ENCODE measurements at places on chromosomes 2 and 18.

- DNase-seq = no peak
These were observed 8.1 kb upstream of the GAREM1 start for GRCh38 chr18:32478807-32479206.

DNA sequence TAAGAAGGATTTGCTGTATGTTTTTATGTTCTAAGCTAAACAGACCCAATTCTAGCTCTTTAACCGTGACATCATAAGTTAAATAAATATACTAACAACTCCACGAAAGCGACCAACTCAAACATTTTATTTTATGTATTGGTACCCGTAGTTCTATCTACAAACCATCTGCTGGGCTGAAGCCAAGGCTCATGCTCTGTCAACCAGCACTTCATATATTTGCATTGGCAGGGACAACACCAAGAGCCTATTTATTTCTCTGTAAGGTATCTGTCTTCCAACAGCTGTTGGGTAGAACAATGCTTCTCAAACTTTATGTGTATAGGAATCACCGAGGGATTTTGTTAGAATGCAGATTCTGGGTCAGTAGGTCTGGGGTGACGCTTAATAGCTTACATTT, 64.5 kb downstream of the PID1 start:
- DNase-seq = peak; percentile 43

- DNase-seq = no peak
These were observed 126.1 kb downstream of the TCF4 start for GRCh38 chr18:55461848-55462247.

DNA sequence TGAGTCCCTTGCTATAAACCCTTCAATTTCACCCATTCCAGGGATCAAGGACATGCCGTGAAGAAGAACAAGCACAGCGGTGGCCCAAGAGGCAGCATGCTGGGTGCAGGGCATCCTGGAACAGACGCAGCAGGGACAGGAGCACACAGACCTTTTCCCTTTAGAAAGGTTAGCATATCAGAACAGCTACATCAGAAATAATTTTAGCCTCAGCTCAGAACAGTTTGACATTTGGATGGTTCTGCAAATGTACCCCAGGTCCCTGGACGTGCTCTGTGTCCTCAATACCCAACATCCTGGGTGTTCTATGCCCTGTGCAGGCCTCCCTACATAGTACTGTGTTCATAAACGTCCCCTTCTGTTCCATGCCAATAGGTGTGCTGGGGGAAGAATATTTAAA, 80.4 kb downstream of the MYOM1 start:
- no peak for DNase-seq

GRCh38 chr2:177909962-177910361, 162.6 kb downstream of the PDE11A start:
- no peak for DNase-seq

GRCh38 chr2:162746310-162746709, 92.3 kb downstream of the KCNH7 start:
- no peak for DNase-seq

DNA sequence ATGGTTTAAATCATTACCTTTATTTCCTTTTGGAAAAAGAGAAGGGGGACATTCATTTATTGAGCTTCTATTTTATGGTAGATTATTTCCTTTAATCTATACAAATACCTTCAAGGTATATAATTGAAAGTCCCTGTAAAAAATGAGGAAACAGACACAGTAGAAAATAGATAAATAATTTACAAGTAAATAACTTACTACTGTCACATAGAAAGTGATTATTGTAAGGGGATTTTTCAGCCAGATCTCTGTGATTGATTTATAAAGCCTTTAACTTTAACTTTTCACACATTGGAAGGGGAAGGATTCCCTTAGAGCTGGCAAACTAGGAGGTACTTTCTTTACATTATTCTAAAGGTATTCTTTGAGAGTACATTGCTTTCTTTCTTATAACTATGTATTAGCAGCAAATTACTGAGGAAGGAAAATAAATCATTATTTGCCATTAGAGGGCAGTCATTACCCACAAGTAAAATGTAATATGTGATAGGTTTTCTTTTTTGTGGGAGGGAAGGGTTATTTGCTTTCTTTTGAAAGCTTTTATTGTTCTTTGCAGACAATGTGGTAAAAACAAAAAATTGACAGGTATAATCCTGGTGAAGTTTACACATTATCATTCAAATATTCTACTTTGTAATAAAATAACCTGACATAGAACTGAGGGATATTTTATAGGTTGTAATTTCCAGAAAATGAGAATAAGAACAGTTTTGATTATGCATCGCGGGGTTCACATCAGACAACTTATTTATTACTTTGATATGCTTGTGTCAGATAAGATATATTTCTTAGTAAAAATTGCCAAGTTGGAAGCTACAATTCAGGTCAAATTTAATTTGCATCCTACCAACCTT, 24.8 kb upstream of the RPE start:
- DNase-seq = peak; percentile 7

GRCh38 chr2:139403948-139404347, 623.8 kb upstream of the NXPH2 start:
- DNase-seq = no peak

GRCh38 chr18:31741097-31741735, 19.5 kb downstream of the SLC25A52 start:
- peak; percentile 2 for DNase-seq

DNA sequence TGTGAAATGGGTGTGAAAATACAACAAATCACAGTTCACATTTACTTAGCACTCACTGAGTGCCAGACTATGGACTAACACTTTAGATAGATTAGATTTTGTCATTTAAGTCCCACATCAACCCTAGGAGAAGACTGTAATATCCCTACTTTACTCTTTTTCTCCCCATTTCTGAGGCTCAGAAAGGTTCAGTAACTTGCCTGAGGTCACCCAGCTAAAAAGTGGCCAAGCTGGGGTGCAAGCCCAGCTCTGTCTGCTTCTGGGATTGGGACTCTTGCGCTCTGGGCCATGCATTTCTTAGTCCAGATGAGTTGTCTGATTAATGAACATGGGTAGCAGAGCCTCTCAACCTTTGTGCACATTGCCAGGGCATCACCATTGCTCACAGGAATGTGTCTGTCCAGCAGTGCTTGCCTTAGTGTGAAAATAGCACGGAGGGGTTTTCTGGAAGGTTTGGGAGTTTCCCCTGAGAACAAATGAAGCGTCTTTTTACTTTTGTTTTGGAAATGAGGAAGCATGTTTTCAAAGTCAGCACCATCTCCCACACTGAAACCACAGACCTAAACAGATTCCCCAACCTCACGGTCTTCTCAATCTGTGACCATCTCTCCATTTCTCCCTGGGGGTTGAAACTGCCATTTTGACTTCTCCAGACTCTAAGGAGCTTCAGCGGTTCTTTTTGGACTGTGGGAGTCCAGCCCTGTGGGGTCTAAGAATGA, 31.9 kb downstream of the NRP2 start:
- no peak for DNase-seq

DNA sequence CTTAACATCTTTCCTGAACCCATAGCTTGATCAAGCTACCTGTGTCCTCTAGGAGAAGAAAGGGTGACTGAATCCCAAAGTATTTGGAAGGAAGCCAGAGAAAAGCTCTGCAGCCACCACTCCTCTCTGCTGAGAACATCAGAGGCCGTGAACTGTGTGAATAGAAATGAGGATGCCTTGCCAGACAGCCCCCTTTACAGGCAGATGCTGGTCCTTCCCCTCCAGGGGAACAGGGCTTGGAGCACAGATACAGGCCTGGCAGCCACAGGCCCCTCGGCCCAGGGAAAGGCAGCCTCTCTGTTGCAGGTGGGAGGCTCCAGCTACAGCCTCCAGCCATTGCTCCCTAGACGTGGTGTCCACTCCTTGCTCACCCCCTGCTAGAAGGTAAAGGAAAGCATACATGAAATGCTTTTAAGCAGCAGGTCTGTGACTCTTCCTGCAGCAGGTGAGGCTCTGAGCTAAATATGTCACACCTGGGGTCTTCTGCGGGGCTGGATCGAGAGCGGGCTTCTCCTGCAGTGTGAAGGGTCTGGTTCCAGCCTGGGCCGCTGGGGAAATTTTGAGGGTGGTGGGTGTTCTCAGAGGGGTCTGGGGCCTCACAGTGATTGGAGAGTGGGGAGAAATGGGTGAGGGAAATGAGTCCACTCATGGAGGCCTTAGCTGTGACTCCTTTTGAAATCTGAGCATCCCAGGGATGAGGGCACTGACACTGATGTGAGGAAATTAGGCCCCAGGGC, 234.0 kb downstream of the KLHL29 start:
- DNase-seq = no peak

- DNase-seq = no peak
These were observed 243.9 kb upstream of the TANK start for GRCh38 chr2:160916300-160916699.

DNA sequence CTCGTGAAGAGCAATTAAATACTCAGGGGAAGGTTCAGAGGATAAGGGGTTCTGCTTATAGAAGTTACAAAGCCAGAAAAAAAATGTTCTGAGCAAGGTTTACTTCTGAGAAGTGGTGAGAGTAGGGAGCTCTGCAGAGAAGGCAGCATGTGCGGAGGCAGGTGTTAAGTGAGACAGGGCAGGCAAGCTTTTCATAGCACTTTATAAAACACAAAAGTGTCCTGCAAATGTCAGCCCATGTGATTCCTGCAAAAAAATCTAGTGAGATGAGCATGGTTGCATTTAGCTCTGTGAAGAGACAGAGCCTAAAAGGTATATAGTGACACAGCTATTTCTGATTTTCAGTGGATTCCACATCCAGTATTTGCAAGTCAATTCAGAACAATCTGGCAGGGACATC, 223.8 kb upstream of the SYT4 start:
- DNase-seq = no peak

DNA sequence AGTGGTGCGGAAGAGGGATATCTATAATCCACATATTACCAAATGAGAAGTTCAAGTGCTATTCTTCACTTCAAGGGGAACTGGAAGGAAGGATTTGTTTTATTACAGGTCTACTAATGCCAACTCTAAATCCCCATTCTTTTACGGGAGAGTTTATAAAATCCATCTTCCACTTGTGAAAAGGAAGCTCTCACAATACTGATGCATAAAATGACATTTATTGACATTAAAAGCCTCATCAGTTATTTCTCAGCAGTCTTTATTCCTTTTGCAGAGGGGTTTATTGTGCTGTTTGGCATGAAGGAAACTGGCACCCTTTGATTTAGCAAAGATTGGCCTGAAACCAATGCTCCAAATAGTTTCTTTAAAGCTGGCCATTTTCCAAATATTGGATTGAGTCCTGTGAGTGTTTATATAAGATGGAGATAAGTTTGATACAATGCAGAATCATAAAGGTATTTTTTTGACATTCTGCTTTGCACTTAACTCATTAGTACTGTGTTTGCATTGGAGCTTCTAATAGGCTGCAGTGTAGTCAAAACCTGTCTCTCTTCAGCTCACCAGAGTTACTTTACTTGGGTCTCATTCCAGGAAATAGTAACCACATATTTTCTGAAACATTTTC, 26.6 kb downstream of the LRP1B start:
- no peak for DNase-seq

DNA sequence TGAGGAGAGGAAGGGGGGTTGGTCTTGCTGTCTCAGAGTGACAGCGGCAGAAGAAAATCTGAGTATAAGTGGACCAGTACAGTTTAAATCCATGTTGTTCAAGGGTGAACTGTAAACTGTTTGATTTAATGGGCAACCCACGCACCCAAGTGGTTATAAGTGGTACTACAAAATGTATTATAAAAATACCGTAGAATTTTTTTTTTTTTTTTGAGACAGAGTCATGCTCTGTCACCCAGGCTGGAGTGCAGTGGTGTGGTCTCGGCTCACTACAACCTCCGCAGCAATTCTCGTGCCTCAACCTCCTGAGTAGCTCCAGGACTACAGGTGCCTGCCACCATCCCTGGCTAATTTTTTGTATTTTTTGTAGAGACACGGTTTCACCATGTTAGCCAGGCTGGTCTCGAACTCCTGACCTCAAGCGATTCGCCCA, 2.1 kb upstream of the CHCHD5 start:
- peak; percentile 55 for DNase-seq

- no peak for DNase-seq
These were observed 14.1 kb downstream of the TMEM178A start for GRCh38 chr2:39679805-39680204.
